Thoracic aorta (tissue), 2 donors: ENCODE measurements at places on chromosomes 3 and 15. TPM values are rescaled to one million over a fixed set of nuclear protein-coding genes. Genes with fewer than 3 reads are reported as not detected.

DNA sequence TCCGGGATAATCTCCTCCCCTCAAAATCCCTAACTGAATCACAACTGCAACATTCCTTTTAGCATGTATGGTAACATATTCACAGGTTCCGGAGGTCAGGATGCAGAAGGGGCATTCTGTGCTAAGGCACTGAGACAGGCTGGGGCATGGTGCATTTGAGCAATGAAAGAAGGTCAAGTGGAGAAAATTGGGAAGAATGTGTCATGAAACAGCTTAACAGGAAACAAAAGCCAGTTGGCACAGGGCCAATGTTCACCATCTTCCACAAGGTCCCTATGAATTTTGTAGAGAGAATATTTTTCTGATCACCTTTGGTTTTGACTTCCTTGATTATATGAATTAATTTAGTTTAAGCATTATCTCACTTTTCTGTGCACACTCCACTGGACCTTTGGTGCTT is 587.7 kb upstream of the NR2F2 start:
- DNase-seq: no peak

GRCh38 chr3:9944271-9944670 is 7.9 kb downstream of the PRRT3 start:
- DNase-seq: no peak

- no peak for DNase-seq
Observed at GRCh38 chr3:14471690-14472089, 68.5 kb downstream of the GRIP2 start.

GRCh38 chr15:87118435-87118834 is 1038.8 kb downstream of the AGBL1 start:
- DNase-seq: no peak

DNA sequence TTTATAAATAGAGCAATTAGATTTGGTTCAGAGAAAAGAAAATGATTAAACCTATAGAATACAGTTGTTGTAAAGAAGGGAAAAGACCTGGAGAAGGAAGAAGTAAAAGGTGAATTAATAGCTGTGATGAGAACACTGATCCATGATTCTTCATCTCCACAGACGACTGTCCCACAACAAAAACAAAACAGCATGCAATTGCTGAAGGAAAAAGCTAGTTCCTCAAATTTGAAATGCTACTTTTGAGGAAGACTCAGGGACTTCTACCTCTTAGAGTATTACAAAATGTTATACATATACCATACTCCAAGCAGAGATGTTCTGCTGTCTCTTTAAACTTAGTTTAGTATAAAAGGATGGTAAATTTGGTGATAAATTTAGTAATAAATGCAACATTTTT is 21.5 kb downstream of the ALCAM start:
- no peak for DNase-seq

GRCh38 chr3:188178293-188178936 is 24.5 kb downstream of the LPP start:
- no peak for DNase-seq

- DNase-seq: no peak
Observed at GRCh38 chr3:101780661-101781060, 1.6 kb downstream of the NXPE3 start.

DNA sequence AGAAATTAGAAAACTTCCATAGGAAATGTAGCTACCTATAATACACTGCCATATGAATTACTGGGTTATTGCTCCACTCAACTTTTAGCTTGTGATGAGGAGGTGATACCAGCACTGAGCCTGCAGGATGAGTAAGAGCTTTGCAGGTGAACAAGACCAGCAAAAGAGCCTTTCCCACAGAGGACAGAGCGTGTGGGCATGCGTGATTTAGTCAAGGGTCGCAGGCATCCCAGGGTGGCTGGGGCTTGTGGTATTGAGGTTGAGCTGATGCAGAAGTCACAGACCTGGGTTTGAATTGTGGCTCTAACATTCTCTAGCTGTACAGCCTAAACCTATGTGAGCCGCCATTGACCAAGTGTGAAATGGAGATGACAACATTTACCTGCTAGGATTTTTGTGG is 5.6 kb downstream of the NRROS start:
- DNase-seq: no peak

GRCh38 chr3:49058011-49058410 is 28.8 kb upstream of the IMPDH2 start:
- no peak for DNase-seq

DNA sequence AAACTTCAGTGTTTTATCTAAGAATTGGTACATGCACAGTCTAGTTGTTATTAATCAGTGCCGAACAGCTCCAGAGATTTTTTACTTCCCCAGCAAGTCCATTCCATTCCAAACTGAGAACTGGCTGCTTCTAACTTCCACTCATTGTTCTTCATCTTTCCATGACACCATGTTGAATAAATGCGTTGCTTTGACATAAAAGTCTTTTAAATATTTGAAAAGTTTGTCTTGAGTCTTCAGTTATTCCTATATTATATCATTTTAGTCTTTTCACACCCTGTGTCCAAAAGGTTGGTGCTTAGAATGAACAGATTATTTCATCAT is 65.4 kb downstream of the CMSS1 start:
- DNase-seq: no peak

GRCh38 chr15:75842722-75843677 is at the start of gene UBE2Q2:
TSS of gene UBE2Q2 (plus strand) at chr15:75843447. CDS start at chr15:75843667, 220 bp downstream.
- no peak for DNase-seq

- no peak for DNase-seq
Observed at GRCh38 chr3:126295407-126295939, 61.7 kb downstream of the KLF15 start.

- no peak for DNase-seq
Observed at GRCh38 chr3:174342171-174342570, 517.0 kb upstream of the NAALADL2 start.

DNA sequence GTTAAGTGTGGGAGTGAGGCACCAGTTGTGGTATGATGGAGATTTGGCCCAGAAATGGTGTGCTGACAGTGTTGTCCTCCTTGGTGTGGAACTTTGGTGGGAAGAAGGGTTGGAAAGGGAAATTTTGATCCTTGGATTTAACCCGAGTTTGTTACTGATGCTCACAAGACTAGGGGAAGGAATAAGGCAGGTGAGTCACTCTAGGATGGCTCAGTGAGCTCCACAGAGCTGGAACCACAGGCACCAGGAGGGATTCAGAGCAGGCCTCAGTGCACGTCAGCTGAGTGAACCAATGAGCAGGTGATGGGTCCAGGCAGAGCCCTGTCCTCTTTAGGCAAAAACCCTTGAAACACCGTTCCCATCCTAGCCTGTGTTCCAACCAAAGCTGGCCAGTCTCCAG is 11.4 kb downstream of the CHRD start:
- DNase-seq: no peak

- no peak for DNase-seq
Observed at GRCh38 chr3:188264226-188265207, 110.6 kb downstream of the LPP start.

GRCh38 chr3:141649871-141650270 is 88.2 kb upstream of the RNF7 start:
- no peak for DNase-seq

GRCh38 chr3:108124337-108125152 is 33.7 kb upstream of the CD47 start:
- DNase-seq: no peak

- DNase-seq: no peak
Observed at GRCh38 chr3:185424435-185424834, 61.5 kb downstream of the MAP3K13 start.

DNA sequence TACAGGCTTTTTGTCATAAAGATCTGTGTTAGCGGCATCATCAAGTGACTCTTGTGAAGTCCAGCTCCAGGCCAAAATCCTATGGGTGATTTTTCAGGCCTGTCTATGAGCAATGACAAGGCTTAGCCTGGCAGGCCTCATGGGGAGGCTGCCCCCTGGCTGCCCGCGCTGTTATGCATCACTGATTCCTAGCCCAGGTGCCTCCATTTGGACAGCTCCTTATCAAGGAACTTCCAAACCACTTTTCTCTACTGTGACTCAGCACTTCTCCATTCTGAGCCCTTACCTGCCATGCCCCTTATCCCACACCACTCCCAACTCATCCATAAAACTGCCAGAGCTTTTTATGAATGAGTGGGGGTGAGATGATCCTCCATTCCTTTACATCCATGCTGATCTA is 91.5 kb upstream of the C3orf80 start:
- no peak for DNase-seq

GRCh38 chr3:98786364-98787006 is 23.3 kb downstream of the ST3GAL6 start:
- no peak for DNase-seq

DNA sequence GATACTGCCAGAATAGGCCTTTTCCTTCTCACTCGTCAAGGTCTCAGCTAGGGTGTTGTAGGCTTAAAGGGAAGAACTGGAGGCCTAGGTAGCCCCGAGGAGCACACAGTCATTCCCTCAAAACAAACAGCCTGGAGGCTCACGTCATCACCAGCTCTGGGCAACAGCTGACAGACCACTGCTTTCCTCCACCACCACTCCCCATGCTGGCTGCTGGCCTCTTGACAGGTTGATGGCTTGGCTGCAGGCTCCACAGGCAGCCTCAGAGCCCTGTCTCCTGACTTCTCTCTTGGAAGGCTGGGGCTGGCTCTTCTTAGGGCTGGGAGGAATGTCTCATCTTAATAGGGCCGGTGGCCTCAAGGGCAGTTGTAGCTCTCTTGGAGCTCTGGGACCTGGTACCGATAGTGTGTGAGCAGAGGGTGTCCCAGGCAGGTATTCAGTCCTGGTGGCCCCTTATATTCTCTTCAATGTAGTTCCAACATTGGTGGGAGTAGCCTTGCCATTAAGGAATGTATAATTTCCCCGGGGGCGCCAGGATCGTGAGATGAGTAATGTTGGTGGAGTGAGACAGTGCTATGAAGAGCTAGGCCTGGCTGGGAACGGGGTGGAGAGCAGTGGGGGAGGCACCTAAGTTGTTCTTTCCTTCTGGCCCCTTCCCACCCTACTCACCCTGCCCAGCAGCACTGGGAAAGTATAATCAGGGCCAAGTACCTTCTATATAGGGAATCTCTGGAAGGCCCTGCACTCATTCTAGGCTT is 6.1 kb upstream of the AP2M1 start:
- no peak for DNase-seq

DNA sequence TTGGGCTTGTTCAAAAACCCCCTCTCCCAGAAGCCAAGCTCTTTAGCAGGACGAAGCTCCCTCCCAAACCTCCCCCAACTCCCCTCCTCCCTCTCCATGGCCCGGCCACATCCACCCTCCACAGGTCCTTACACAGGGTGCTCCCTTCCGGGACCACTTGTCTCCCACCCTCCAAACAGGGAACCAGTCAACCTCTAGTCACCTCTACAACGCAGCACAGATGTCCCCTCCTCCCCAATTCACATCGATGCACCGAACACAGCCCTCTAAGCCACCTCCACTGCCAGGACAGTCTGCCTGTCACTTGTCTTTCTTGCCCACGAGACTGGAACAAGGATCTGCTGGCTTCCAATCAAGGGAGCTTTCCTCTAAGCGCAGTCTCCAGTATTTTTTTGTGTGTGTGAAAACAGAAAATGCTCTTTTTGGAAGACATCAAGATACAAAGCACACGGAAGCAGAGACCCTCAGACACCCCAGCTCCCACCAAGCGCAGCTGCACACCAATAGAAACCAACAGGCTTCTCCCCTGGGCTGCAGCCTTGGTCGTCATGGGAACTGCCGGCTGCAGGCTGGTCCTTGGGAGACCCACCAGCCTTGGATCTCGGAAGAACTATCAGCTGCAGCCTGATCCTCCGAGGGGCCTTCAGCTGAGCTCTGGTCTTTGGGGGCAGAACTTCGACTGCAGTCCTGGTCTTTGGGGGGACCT is 26.5 kb downstream of the IQSEC1 start:
- DNase-seq: no peak

GRCh38 chr3:124526601-124527000 is 203.7 kb upstream of the UMPS start:
- no peak for DNase-seq

The ULK3 gene
- total RNA-seq: 72.2 TPM

The REC114 gene
- total RNA-seq: not detected

The IL1RAP gene
- total RNA-seq: 19.8 TPM

The ZWILCH gene
- total RNA-seq: 8.4 TPM

The SEMA5B gene
- total RNA-seq: 0.14 TPM

The ANKRD63 gene
- total RNA-seq: not detected

The NOX5 gene
- total RNA-seq: 0.54 TPM

The ANKUB1 gene
- total RNA-seq: 0.81 TPM

The RTP1 gene
- not detected for total RNA-seq

The SLC6A1 gene
- total RNA-seq: 1.2 TPM
